Neuronal stem cell (in vitro differentiated cells): ENCODE measurements at places on chromosomes 5 and 9.

DNA sequence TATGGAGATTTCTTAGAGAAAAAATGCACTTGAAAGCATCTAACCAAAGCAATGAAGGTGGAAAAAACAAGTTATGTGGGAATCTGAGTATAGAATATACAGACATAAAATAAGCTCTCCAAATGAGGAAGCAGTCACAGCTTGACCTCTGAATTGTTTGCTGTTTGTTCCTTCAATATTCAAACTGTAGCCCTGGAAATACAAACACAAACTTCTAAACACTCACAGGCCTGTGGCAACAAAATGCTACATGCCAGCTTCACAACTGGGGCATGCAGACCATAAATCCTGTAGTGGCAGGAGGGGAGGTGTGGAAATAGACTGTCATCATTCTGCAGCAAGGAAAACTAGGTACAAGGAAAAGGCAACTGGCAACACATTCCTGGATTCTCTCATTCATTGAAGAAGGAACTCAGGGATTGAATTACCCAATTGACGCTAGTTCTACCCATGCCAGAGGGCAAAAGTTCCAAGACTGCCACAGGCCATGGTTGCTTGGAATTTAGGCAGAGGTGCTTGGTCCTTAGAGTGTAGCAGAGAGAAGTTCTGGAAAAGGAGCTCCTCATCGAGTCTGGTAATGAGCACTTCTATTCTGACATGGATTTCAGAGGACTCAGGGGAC is 349.6 kb downstream of the PDE4D start:
- DNase-seq = no peak

DNA sequence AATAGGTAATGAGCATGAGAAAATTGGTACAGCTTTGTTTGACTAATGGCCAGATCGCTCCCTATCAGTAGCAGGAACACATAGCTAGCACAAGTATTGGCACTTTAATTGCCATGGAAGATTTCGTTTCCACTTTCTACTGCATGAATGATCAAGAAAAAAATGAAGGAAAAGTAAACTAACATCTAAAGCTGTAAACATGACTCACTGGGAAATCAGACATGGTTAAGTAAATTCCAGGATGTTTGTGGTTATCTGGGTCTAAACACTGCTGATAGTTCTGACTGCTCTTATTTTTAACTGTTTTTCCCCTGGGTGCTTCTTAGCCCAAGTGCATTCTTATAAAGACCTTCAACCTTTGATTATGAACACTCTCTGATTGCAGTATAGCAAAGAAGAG is 388.9 kb downstream of the NR2F1-AS1 start:
- DNase-seq = no peak

DNA sequence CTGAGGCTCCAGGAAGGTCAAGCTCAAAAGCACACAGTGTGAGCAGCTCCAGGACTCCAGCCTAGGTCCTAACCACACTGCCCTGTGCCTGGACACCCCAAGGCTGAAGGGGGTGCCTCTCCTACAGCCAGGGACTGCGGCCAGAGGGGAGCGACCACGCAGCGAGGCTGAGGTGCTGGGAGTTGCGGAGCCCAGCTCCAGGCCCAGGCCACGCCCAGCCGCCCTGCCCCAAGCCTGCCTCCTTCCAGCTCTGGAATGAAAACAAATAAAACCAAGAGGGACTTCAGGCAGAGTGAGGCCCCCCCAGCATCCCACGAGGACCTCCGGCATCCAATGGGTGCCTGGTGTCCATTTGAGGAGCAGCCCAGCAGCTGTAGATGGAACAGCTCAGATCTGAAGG is 15.2 kb downstream of the VAV2 start:
- DNase-seq = no peak

DNA sequence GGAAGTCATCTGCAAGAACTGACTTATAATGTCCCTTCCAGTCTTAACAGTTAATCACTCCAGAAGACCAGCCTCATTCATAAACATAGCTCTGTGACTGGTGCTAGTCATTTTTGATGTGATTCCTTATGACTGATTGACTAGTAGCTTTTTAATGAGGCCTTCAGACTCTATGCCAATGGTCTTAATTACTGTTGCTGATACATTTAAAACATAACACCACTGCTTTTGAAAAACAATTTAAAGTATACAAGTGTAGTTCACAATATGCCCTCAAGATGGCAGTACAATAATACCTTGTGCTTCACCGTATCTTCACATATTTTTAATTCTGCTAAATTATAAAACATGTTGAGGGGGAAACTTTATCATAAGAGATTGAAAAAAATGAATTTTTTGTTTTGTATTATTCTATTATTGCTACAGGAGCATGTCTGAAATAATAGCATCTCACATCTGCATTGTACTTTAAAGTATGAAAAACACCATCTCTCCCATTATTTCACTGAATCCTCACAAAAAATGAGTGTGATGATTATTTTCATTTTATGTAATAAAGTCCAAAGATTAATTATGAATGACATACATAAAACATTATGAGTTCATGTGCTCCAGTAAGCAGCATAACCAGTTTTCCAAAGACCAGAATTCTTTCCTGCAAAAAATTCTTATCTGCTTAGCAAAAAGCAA is 55.2 kb upstream of the SHISAL2B start:
- peak; percentile 47 for DNase-seq

DNA sequence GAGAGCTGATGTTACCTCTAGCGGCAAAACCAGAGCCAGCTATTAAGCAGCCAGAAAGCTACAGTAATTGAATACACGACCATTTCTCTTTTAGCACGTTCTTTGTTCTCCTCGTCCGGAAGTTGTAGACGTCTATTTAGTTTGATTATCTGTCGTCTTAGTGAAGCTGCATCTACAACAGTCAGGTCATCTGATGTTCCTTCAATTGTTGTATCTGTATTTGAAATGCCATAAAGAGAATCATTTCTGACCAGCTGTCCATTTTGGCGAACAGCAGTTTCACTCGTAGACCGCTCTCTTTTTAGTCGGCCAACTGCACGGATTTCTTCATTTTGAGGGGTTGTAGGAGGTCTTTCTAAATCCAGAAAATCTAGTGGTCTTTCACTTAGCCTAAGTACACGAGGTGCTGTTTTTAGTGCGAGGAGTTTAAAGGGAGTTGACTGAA is 12.6 kb downstream of the PDE6A start:
- no peak for DNase-seq

- no peak for DNase-seq
Observed at GRCh38 chr9:115461280-115461679, 343.3 kb upstream of the TNC start.

DNA sequence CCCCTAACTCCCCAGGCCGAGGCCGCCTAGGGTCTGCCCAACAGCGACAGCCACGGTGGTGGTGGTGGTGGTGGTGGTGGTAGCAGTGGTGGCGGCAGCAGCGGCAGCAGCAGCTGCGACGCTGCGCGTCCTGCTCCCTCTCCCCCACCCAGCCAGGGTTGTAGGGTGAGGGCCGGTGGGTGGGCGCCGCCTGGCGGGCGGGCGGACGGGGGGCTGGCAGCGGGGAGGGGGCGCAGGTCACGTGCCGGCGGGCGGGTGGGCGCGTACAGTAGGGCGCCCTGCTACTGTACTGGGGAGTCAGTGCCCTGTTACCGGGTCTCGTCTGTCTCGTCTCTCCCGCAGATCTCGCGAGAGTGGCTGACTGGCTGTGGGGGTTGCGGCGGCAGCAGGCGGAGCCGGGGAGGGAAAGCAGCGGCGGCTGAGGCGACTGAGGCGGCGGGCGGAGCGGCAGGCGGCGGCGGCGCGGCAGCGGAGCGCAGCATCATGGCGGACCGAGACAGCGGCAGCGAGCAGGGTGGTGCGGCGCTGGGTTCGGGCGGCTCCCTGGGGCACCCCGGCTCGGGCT is at the start of gene PURA:
Gene PURA, plus strand, starts transcription at position 411 of the 565 bp plus-strand sequence. Its CDS starts 73 bp downstream, at position 484.
- peak; percentile 87 for DNase-seq

DNA sequence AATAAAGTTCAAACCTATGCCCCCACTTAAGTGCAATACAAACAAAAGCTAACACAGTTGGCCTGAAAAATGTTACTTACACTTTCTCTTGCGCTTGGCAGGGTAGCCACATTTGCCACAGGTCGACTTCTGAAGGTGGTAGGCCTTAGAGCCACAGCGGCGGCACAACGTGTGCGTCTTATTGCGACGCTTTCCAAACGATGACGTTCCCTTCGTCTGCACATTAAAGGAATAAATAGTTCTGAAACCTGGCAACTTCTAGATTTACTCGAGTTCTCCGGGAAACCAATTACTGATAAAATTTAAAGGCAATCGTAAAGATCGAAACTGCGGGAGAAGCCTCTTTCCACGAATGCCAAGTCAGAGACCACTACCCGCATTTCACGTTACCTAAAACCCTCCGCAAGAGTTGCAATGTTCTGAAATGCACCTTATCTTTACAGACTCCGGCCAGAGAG is 602 bp downstream of the RPL37 start:
- DNase-seq = no peak

DNA sequence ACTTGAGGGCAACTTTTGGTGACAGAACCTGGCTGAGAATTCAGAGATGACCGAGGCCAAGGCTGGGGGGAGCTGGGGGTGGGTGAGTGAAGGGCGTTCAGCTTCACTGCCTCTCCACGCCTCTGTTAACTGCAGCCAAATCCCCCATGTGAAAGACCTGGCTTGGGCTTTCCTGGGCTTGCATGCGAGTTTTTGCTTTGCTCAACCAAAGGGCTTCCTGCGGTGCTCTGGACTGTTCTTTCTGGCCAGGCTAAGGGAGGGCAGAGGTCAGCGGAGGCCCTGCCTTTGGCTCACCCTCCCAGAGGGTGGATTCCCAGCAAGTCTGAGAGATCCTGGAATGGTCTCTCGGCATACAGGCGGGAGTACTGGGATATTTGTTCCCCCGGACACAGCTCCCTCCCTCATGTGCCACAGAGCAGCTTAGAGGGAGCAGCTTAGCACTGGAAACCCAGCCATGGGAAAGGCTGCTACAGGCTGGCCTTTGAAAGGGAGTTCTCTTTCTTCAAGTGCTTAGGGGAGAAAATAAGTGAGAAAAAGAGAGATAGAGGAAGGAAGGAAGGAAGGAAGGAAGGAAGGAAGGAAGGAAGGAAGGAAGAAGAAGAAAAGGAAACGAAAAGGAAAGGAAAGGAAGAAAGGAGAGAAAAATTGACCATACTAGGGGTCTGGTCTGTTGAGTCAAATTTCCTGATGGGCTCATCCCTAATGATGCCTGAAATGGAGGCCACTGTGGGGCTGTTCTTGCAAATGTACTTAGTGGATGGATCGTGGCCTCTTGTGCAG is 158.8 kb downstream of the FGF18 start:
- peak; percentile 55 for DNase-seq

- DNase-seq = no peak
Observed at GRCh38 chr9:121840838-121841760, 189.7 kb downstream of the DAB2IP start.
